ENCODE measurements at places on chromosomes 3 and 15.
A peak's percentile ranks its signal among the peaks of the same experiment; 100 is the strongest.

DNA sequence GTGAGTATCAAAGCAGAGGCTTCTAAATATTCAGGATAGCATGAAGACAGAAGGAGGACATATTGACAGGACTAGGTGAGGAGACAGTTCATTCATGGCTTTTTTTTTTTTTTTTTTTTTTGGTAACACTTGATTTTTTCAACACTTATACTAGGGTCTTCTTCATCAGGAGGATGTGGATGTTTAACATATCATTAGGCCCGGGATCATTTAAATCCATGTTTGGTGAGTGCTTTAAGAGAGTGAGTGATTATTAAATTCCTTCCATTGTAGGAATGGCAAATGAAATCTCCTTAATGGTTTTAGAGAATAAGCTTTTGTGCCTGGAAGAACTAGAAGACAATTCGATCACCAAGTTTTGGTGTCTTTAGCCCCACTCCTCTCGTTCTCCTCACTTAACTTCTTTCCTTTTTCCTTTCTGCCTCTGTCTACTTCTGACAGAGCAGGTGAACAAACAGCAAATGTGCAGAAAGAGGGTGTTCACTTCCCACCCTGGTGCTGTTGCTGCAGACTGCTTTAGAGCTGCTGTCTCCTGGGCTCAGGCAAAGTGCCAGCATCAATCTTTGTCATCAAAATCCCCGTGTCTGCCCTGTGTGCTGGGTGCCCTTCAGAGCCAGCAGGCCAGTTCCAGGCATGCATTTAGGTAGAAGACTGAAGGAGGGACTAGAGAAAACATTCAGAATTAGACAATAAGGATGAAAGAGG is 35.6 kb upstream of the RAB11A start:
- DNase-seq, result no peak

- DNase-seq, result no peak
Observed at GRCh38 chr3:114411811-114412803, 118.3 kb downstream of the TIGIT start.

- no peak for DNase-seq
Observed at GRCh38 chr15:84603630-84604379, 3.0 kb downstream of the ZSCAN2 start.

- peak; percentile 89 for DNase-seq
Observed at GRCh38 chr15:95284933-95285421, 1045.5 kb upstream of the NR2F2 start.

DNA sequence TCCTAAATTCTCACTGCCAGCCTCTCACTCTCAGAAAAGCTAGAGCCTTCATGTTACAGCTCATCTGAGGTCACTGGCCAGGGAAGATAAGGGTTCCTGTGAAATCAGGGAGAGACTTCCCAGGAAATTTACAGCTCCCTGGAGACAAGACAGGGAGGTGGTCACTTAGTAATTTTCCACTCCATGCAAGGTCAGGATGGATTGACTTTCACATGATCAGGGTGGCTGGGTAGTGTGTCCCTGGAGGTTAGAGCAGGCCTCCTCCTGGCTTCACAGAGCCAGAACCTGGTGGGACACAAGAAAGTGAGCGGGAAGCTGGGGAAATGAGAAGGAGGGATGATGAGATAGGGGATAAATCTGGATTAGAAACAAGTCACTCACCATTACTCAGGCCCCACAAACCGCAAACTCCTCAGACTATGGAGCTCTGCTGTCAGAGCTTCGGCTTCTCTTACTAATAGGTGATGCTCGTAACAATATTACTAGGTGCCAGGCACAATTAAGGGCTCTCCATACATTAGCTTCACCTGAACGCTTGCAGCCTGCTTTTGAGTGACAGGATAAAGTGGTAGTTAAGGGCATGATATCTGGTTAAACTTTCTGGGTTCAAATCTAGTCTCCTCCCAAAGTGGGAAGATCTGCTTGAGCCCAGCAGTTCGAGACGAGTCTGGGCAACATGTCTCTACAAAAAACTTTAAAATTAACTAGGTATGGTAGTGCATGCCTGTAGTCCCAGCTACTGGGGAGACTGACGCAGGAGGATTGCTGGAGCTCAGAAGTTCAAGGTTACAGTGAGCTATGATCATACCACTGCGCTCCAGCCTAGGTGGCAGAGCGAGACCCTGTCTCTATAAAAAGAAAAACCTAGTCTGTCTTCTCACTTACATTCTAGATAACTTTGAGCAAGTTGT is 24.9 kb downstream of the DUOX2 start:
- no peak for DNase-seq

- DNase-seq, result no peak
Observed at GRCh38 chr3:55480911-55481743, 6.0 kb downstream of the WNT5A start.

- no peak for DNase-seq
Observed at GRCh38 chr3:123632161-123632655, 47.4 kb upstream of the HACD2 start.

- no peak for DNase-seq
Observed at GRCh38 chr15:40062816-40063562, 24.0 kb upstream of the SRP14 start.

GRCh38 chr15:78620527-78621421 is at the start of gene CHRNA3:
TSS of gene CHRNA3 (minus strand) at chr15:78620996. CDS start at chr15:78620794, 202 bp downstream.
- no peak for DNase-seq

GRCh38 chr3:37096975-37097374 is 77.4 kb downstream of the LRRFIP2 start:
- DNase-seq, result no peak

DNA sequence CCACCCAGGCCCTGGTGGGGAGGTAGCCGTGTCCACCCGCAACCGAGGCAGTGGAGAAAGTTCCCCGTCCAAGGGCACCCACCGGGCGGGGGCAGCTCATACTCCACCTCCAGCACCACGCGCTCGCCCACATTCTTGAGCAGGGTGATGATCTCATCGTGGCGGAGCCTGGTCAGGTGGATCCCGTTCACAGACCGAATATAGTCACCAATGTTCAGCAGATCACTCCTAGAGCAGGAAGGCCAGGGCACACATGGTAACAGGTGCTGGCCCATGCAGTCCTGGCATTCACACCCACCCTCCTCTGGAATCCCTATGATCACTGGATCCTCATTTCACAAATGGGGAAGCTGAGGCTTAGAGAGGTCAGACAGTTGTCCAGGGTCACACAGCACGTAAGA is 15.8 kb downstream of the GRIP2 start:
- no peak for DNase-seq

DNA sequence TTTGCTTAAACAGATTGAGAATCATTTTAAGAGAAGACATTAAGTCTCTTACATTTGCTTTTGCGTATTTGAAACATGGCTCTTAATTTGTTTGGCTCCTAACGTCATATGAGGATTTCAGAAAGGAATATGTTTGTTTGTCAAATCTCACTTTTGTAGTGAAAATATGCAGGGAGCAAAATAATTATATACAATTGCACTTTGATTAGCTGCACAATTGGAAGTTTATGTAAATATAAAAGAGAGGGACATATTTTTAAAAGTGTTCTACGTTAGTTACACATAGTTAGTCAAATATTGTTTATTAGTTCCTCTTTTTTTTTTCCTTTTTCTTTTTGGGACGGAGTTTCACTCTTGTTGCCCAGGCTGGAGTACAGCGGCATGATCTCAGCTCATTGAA is 42.7 kb upstream of the GOLIM4 start:
- DNase-seq, result no peak

- no peak for DNase-seq
Observed at GRCh38 chr3:35722902-35723301, 83.6 kb downstream of the ARPP21 start.
